Psoas muscle (tissue), 8 donors: ENCODE measurements at places on chromosomes 6 and 20. TPM values are rescaled to one million over a fixed set of nuclear protein-coding genes. Genes with fewer than 3 reads are reported as not detected.

- H3K4me1 ChIP-seq, result peaks cover 74% of the 10 kb centered on the region
- H3K27me3 ChIP-seq, result no peaks in the 10 kb centered on the region
- no peaks in the 10 kb centered on the region for H3K36me3 ChIP-seq
- H3K27ac ChIP-seq, result no peak overlapping the region
These were observed 5.4 kb downstream of the RALY start for GRCh38 chr20:33999025-33999649.

DNA sequence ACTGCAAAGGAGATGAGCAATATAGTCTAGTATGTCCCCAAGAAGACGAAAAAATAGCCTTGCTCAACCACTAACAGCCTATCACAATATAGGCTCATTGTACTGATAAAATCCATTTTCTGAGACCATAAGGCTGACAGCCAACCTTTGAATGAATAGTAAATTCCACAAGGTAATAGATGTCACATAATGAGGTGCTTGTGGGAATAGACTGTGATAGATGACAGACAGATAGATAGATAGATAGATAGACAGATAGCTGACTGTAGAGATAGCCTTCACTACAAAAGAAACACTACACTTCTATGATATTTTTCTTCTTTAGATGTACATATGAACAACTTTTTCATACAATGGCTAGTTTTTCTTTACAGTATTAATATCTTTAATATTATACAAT is 760.3 kb upstream of the NRSN1 start:
- no peaks in the 10 kb centered on the region for H3K27me3 ChIP-seq
- no peaks in the 10 kb centered on the region for H3K4me1 ChIP-seq
- no peaks in the 10 kb centered on the region for H3K36me3 ChIP-seq
- DNase-seq, result no peak
- no peak overlapping the region for H3K27ac ChIP-seq

The POU3F2 gene
- not detected for total RNA-seq

- DNase-seq, result no peak
- no peaks in the 10 kb centered on the region for H3K4me1 ChIP-seq
- H3K36me3 ChIP-seq, result no peaks in the 10 kb centered on the region
- no peaks in the 10 kb centered on the region for H3K27me3 ChIP-seq
- no peak overlapping the region for H3K4me3 ChIP-seq
These were observed 161.7 kb downstream of the PAK5 start for GRCh38 chr20:9677100-9677623.

GRCh38 chr6:109237077-109237985 is 142.0 kb downstream of the CEP57L1 start:
- H3K4me1 ChIP-seq, result peaks cover 34% of the 10 kb centered on the region
- H3K4me3 ChIP-seq, result no peak overlapping the region
